ENCODE measurements at places on chromosomes 5 and 9.
A peak's percentile ranks its signal among the peaks of the same experiment; 100 is the strongest.

DNA sequence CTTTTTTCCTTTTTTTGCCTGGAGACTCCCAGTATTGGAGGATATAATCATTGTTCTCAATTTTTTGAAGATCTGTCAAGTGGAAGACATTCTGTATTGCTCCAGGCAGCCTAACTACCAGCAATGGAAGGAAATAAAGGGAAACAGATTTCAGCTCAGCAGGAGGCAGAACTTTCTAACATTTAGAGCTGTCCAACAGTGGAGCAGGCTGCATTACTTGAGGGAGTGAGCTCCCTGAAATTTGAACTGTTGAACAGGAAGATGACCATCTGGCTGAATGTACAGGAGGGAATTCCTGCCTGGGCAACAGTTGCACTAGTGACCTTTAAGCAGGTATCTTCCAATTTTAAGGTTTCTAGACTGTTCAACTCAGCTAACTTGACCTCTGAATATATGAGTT is 1.1 kb upstream of the GAPVD1 start:
- DNase-seq = peak; percentile 48

- no peak for DNase-seq
Observed at GRCh38 chr9:124290053-124290591, 32.4 kb downstream of the NEK6 start.

GRCh38 chr5:73250645-73251044 is 77.7 kb downstream of the TMEM174 start:
- peak; percentile 57 for DNase-seq

DNA sequence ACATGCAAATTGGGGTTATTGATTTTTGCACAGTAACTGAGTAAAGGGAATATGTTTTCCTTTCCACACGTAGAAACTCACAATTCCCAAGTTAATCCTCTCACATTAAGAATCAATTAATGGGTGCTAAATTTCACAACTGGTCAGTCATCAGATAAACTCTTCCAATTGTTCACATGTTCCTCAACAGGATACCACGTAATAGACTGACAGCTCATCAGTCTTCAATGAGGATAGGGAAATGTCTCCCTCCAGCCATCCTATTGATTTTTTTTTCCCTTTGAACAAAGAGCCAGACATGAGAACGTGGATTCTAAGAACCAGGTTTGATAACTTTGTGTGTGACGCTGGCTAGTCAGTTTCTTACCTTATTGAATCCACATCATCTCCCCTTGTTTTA is 768 bp upstream of the CER1 start:
- DNase-seq = no peak

DNA sequence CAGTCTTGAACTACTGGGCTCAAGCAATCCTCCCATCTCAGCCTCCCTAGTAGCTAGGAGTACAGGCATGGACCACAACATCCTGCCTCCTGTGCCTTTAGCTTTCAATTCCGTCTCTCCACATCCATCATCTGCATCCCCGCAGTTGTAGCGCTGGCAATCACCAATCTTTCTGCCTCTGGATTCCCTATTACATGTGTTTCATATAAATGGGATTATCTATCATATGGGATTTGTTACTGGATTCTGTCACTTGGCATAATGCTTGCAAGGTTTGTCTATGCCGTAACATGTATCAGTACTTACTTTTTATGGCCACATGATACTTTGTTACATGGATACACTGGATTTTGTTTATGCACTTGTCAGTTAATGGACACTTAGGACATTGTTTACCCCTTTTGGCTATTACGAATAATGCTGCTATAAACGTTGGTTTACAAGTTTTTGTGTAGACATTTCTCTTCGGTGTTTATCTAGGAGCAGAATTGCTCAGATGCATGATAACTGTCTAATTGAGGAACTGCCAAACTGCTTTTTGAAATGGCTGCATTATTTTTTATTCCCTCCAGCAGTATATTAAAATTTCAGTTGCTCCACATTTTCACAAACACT is 1223.9 kb downstream of the FOXD4L5 start:
- DNase-seq = no peak

GRCh38 chr5:67073045-67073680 is 123.4 kb downstream of the CD180 start:
- DNase-seq = no peak
